ENCODE measurements at places on chromosomes 4 and X.
A peak's percentile ranks its signal among the peaks of the same experiment; 100 is the strongest.

DNA sequence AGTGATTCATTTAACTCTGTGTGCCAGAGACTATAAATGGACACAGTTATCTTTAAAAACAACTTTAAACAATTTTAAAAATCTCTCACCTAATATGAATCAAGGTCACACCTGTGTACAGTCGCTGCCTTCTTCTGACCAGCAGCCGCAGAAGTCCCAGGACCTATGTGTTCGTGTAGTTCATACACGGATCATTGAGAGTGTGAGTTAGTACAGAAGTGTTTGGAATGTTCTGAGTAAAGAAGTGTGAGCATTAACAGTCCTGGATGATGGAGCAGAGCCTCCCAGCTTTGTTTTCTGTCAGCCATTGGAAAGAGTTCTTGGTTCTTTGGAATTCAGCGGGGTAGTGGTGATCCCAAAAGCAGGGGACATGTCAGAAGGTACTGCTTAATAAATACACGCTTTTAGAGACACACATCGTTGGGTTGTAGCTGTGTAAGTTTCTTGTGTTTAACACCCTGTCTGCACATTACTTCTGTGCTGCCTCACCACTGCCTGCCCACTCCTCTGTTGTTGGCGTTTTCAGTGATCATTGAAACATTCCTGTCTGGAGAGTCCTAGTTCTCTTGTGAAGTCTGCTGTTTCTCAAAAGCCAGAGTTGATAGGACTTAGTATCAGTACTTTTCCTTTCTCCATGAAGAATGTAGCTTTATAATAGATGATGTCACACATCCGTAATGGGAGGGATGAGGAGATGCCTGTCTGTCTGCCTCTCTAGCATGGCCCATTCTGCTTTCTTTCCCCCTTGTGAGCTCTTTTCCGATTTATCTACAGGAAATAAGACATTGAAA is 90.6 kb downstream of the PTTG2 start:
- no peak for DNase-seq

GRCh38 chr4:35789899-35790574 is 454.3 kb downstream of the ARAP2 start:
- DNase-seq: no peak

DNA sequence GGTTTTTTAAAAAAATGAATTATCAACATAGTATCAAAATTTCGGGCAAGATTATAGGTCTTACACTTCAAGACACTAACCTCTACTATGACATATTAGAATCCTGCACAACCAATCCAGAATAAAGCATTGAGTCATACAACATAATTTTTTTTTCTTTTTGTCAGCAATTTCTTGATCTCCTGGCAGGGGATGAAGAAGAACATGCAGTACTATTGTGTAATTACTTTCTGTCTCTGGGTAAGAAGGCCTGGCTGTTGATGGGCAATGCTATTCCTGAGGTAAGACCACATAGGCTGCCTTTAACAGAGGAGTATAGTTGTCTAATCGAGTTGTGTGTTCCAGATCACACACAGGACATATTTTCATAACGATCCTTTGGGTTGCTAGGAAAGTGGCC is 67.5 kb downstream of the FBXL5 start:
- no peak for DNase-seq

DNA sequence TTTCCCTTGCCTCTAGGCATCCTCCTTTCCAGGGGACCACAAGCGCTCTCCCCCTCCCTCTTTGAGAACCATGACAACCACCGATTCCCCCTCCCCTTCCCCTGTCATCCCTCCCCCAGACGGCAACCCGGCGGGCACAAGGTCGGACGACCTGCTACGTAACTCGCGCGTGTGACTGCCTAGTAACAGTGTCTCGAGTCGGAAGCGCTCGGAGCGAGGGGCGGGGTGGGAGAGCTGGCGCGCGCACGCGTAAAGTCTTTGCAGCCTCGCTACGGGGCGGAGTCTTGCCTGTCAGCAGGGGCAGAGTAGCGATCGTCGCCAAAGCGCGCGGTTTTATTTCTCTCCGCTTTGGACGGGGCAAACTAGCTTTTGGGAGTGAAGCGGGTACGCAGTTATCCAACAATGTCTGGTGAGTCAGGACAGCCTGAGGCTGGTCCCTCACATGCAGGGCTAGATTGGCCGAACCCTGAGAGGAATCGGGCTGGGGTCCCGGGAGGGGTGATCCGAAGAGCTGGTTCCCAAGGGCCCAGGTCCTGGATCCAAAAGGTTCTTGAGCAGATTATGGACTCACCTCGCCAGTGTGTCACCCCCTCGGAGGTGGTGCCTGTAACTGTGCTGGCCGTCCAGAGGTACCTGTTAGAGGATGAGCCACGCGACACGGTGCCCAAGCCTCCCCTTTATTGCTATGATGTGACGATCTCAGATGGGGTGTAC is at the start of gene RADX:
Gene RADX (plus strand): TSS at position 300 of the 714 bp plus-strand sequence. CDS start 103 bp downstream, at position 403.
- peak; percentile 27 for DNase-seq

- DNase-seq: no peak
Measured at GRCh38 chrX:88325634-88326033, 421.4 kb upstream of the CPXCR1 start.

- no peak for DNase-seq
Measured at GRCh38 chr4:158130204-158130603, 42.6 kb downstream of the GASK1B start.

GRCh38 chrX:23871905-23872546 is 35.7 kb downstream of the APOO start:
- DNase-seq: no peak
